ENCODE measurements at places on chromosomes 5 and 9. TPM values are rescaled to one million over a fixed set of nuclear protein-coding genes. Genes with fewer than 3 reads are reported as not detected.

- no peak overlapping the region for H3K4me3 ChIP-seq
- no peak overlapping the region for H3K27ac ChIP-seq
- no peak for DNase-seq
- H3K27me3 ChIP-seq: peaks cover 22% of the 10 kb centered on the region
- H3K36me3 ChIP-seq: no peaks in the 10 kb centered on the region
These were observed 2.5 kb downstream of the FOXE1 start for GRCh38 chr9:97855486-97855875.

GRCh38 chr9:129850821-129851550 is 15.7 kb downstream of the USP20 start:
- no peak overlapping the region for H3K27ac ChIP-seq
- no peak overlapping the region for H3K4me3 ChIP-seq
- H3K27me3 ChIP-seq: no peaks in the 10 kb centered on the region
- H3K4me1 ChIP-seq: no peaks in the 10 kb centered on the region
- no peak for DNase-seq
- peaks cover 15% of the 10 kb centered on the region for H3K36me3 ChIP-seq

DNA sequence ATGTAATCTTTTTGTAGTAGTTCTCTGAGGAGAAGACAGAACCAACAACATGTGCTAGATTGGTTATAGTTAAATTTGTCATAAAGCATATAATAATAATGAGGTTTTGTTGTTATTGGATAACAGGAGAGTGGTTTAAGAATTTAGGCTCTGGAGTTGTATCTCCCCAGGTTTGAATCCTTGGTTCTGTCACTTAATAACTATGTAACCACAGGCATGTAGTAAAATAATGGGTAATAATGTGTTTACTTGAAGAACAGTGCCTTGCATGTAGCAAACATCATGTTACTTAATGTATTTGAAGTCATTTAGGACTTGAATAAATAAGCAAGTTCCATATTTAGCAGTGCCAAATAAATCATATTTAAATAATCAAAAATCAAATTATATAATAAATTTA is 55.8 kb downstream of the NSD1 start:
- DNase-seq: no peak
- H3K36me3 ChIP-seq: peaks cover 2% of the 10 kb centered on the region
- H3K4me1 ChIP-seq: peaks cover 7% of the 10 kb centered on the region
- H3K27ac ChIP-seq: no peak overlapping the region

- H3K27ac ChIP-seq: no peak overlapping the region
- peak overlapping the region; percentile 62 for H3K4me3 ChIP-seq
- peak; percentile 55 for DNase-seq
These were observed 75.3 kb upstream of the TBCA start for GRCh38 chr5:77851176-77852067.

DNA sequence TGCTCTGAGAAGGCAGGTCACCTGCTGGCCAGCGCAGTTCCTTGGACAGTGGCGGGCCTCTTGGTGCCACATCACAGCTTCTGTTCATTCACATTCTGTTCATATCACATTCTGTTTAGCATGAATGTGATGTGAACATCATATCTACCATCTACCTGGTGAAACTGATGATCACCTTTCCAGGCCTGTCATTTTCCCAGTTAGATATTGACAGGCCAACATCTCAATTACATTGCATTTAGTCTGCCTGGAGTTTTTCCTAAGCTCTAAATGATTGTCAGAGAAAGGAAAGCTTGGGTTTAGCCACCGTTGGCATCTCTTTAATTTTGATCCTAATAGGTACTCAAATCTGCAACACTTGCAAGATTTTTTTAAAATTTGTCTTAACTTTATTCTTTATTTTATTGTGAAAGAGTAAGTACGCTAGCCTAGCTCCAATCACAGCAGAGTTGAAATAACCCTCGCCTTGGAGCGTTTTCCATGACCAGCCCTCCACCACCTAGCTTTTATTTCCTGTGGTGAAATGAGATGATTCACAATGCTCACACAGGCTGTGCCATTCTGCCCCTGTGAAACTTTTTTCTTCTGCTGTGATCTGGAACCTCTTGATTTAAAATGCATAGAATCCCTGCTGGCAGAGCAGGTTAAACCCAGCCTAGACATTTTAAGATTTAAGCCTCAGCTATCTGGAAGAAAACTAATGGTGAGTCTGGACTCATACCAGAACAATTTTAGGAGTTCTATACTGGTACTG is 225.0 kb downstream of the ESM1 start:
- H3K27ac ChIP-seq: no peak overlapping the region
- H3K36me3 ChIP-seq: no peaks in the 10 kb centered on the region
- no peak overlapping the region for H3K4me3 ChIP-seq
- DNase-seq: no peak

DNA sequence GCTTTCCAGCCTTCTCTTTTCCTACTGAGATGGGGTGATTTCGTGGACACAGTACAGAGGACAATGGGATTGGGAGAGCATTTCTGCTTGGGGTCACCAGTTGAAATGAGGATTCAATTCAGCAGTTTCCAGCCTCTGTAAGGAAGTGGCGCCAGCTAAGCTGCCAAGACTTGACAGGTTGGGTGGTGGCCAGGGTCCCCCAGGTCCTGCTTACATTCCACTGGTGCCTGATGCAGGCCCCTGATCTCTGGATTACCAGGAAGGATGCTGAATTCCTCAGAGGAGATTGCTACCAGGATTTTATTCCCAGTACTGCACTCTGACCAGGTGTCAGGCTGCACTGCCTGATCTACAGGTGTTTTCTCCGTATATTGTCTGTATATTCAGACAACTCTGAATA is 119.7 kb downstream of the PSD2 start:
- H3K4me1 ChIP-seq: no peaks in the 10 kb centered on the region
- H3K36me3 ChIP-seq: no peaks in the 10 kb centered on the region
- no peak overlapping the region for H3K4me3 ChIP-seq
- H3K27me3 ChIP-seq: no peaks in the 10 kb centered on the region
- DNase-seq: no peak
- H3K27ac ChIP-seq: no peak overlapping the region

DNA sequence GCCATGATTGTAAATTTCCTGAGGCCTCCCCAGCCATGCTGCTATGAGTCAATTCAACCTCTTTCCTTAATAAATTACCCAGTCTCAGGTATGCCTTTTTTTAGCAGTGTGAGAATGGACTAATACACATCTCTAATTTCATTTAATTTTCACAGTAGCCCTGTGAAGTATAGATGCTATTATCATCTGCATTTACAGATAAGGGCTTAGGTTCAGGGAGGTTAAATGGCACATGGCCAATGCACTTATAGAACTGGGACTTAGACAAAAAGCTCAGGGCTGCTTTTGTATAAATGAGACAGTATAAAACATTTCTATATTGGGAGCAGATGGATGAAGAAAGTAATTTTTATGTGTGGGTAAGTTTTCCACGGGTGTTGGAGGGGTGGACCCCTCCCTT is 62.9 kb upstream of the PANK3 start:
- no peak overlapping the region for H3K4me3 ChIP-seq
- H3K4me1 ChIP-seq: no peaks in the 10 kb centered on the region
- no peaks in the 10 kb centered on the region for H3K27me3 ChIP-seq
- no peaks in the 10 kb centered on the region for H3K36me3 ChIP-seq
- DNase-seq: no peak

GRCh38 chr5:67549947-67550346 is 353.3 kb upstream of the CD180 start:
- no peaks in the 10 kb centered on the region for H3K27me3 ChIP-seq
- peaks cover 26% of the 10 kb centered on the region for H3K4me1 ChIP-seq
- H3K4me3 ChIP-seq: no peak overlapping the region

- no peak overlapping the region for H3K4me3 ChIP-seq
- no peaks in the 10 kb centered on the region for H3K27me3 ChIP-seq
- H3K36me3 ChIP-seq: peaks cover 20% of the 10 kb centered on the region
These were observed 7.0 kb downstream of the DIPK1B start for GRCh38 chr9:136719195-136719880.

- H3K36me3 ChIP-seq: no peaks in the 10 kb centered on the region
- H3K4me3 ChIP-seq: no peak overlapping the region
- no peak for DNase-seq
- H3K4me1 ChIP-seq: no peaks in the 10 kb centered on the region
- H3K27me3 ChIP-seq: no peaks in the 10 kb centered on the region
These were observed 51.3 kb upstream of the RGMB start for GRCh38 chr5:98722188-98722587.

- H3K27ac ChIP-seq: no peak overlapping the region
- no peaks in the 10 kb centered on the region for H3K27me3 ChIP-seq
- no peak for DNase-seq
- H3K4me3 ChIP-seq: no peak overlapping the region
These were observed 24.3 kb upstream of the TEX10 start for GRCh38 chr9:100377015-100377414.

DNA sequence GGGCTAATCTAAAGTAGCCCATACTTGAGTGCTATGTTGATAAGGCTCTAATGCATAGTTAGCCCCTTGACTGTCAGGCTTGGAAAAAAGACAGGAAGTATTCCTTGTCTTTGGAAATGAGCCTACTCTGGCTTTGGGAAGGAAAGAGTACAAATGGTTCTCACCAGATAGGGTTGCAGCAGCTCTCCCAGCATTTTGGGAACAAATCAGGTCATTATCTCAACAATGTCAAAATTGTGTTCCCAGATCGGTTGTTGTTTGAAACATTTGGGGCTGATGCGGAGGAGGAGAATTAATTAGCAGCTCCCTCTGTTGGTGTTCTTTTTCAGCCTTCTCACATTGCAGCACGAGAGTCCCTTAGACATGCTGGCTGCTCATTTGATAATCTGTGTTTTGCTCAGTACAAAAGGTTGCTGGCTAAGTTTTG is 294.7 kb upstream of the DMRT1 start:
- no peak for DNase-seq
- no peaks in the 10 kb centered on the region for H3K27me3 ChIP-seq
- no peak overlapping the region for H3K4me3 ChIP-seq
- no peaks in the 10 kb centered on the region for H3K36me3 ChIP-seq
- no peak overlapping the region for H3K27ac ChIP-seq

GRCh38 chr5:33806738-33807442 is 84.9 kb downstream of the ADAMTS12 start:
- no peaks in the 10 kb centered on the region for H3K4me1 ChIP-seq
- no peak overlapping the region for H3K4me3 ChIP-seq
- H3K27me3 ChIP-seq: no peaks in the 10 kb centered on the region
- H3K27ac ChIP-seq: no peak overlapping the region

- no peaks in the 10 kb centered on the region for H3K36me3 ChIP-seq
- H3K4me1 ChIP-seq: no peaks in the 10 kb centered on the region
- H3K27ac ChIP-seq: no peak overlapping the region
- H3K4me3 ChIP-seq: no peak overlapping the region
These were observed 78.0 kb downstream of the JAKMIP2 start for GRCh38 chr5:147704544-147704943.

SLC4A9 gene
- not detected for total RNA-seq

SPATA6L gene
- 7.3 TPM for total RNA-seq

COL5A1 gene
- 13.2 TPM for total RNA-seq

ZNF608 gene
- 4.2 TPM for total RNA-seq

ABO gene
- total RNA-seq: 0.06 TPM

DMRT3 gene
- not detected for total RNA-seq

INVS gene
- 13.3 TPM for total RNA-seq

ANKDD1B gene
- 0.26 TPM for total RNA-seq

All from right lobe of liver (tissue), 6 donors.